Stimulated activated CD4-positive, alpha-beta T cell treated with anti-CD3 and anti-CD28 coated beads, Interleukin-15, amount 100 ng/mL, for 48 hours (primary cell): ENCODE measurements at places on chromosomes 2 and 18.

DNA sequence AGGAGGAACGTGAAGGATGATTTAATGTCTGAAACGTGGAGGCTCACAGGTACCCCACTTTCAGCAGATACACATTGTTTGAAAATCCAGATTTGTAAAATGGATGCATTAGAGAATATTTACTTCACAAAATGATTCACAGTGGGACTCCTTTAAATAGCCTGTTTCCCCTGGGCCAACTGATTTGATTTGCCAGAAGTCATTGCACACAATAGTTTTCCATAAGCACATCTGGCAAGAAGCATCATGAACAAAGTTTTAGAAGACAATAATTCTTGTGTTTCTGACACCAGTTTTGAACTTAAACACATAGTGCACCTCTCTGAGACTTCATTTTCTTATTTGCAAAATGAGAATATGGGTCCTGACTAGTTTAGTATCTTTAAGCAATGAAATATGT is 451.4 kb upstream of the SLC14A2 start:
- DNase-seq, result no peak

DNA sequence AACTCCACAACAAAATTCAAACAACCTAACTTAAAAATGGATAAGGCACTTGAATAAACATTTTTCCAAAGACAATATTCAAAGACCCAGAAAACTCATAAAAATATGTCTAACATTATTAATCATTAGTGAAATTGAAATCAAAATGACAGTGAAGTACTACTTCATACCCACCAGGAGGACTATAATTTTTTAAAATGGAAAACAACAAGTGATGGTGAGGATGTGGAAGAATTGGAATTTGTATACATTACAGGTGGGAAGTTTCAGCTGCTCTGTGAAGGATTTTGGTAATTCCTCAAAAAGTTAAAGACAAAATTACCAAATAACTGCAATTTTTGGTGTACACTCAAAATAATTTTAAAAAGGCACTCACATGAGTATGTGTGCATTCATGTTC is 920.0 kb downstream of the TDRD15 start:
- no peak for DNase-seq

- DNase-seq, result no peak
Observed at GRCh38 chr2:199488772-199489400, 31.1 kb upstream of the SATB2 start.

GRCh38 chr18:76951456-76952247 is 129.3 kb downstream of the ZNF236 start:
- no peak for DNase-seq

GRCh38 chr2:142596334-142597088 is 281.0 kb upstream of the KYNU start:
- no peak for DNase-seq

DNA sequence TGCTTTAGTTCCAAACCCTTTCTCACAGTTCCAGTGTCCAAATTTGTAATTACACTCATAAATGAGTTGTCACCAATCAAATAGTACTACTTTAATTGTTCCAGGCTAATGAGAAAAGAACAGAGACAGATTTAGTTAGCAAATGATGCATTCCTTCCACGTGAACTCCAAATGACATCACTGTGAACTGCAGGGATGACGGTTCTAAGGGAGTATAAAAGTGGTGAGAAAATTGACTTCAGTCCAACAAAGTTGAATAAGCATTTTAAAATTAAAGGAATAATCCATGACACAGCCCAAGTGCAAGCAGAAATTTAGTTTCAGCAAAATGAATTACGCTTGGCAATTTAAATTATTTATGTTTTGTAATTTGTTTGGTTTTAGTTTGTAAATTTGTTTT is 102.0 kb upstream of the LRATD1 start:
- no peak for DNase-seq

DNA sequence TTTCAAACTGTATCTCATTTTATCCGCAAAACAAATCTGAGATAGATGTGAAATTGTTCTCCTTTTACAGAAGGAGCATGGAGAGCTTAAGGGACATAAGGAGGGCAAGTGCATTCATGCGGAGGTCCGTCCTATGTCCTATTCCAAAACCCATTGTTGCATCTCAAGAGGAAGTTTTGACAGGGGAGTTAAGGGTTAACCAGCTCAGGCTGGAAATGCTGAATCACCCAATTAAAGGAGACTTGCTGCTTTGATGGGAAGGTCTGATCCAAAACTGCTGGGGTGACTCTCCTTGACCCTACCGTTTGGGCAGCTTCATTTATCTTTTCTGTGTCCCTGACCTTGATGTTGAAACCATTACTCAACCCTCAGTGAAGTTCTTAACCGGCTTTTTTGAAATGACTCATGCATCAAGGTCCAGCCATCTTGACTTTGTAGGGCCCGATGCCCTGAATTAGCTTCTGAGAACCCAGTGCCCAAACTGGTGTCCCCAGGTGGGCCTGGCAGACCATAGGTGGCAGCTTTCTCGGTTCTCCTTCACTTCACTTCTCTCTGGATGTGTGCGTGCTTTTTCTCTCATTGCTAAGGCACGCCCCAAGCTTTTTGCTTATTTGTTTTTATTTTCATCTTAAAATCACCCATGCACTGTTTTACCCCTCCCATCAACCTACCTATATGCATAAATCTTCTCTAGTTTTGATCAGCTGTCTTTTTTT is 15.9 kb upstream of the TXNDC2 start:
- DNase-seq, result no peak

GRCh38 chr2:64363848-64364247 is 90.1 kb upstream of the LGALSL start:
- no peak for DNase-seq

DNA sequence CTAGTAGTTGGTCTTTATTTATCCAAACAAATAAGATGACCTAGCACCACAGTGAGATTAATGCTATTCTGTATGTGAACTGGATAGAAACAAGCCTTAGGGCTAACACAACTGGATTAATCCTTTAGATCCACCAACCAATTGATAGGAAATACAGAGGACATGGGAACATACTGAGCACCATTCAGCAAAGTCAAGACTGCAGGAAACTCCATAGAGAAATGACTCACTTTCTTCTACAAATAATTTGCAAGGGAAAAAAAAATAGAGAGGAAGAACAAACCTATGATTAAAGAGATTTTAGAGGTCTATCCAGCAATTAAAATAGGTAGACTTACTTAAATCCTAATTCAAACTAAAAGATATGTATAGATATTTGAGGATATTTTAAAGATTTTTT is 23.9 kb downstream of the WDFY1 start:
- no peak for DNase-seq

- DNase-seq, result no peak
Observed at GRCh38 chr2:209577376-209578357, 153.8 kb downstream of the MAP2 start.

- DNase-seq, result no peak
Observed at GRCh38 chr2:1708476-1709334, 35.6 kb downstream of the PXDN start.

DNA sequence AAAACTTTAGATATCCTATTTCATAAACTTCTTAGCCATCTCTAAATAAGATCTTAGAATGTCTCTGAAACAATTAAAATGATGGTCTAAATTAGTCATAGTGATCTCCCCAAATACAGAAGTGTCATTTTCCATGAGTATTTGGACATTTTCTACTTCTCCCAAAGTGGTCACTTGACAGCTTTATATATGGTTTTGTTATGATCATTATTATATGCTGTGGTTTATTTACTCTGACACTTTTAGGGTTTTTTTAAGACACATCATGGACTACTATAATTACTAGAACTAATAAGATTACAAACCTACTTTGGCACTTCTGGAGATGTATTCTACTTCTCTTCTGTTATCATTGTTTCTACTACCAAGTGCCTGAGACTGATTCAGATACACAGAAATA is 47.1 kb downstream of the SLC25A12 start:
- DNase-seq, result no peak

DNA sequence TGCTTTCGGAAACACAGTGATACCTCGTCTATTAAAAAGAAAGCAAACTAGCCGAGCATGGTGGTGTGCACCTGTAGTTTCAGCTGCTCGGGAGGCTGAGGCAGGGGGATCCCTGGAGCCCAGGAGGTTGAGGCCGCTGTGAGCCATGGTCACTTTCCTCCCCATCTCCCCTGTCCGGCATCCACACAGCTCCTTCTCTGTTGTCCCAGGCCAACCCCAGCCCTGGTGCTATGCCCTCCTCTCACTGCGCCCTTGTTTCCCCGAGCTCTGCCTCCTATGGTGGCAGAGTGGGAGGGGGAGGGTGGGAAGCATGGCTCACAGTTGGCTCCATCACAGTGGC is 15.4 kb downstream of the RTP5 start:
- DNase-seq, result no peak

DNA sequence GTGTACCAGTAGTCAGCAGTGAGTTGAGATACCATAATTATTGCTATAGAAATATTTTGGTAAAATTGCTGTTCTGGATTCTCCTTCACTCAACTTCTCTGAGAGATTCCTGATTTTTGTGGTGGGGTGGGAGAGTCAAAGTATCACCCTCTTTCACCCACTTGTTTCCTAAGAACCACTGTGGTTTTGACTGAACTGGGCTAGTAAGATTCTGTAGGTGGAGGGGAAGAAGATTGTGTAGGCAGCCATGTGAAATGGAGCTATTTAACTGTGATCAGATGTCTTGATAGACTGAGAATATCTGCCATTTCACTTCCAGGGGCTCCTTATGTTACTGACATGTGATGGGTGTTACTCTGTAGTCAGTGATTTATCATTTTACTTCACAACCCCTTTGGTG is 45.3 kb downstream of the BIRC6 start:
- no peak for DNase-seq

- DNase-seq, result no peak
Observed at GRCh38 chr2:86050301-86050700, 55.4 kb downstream of the POLR1A start.

- DNase-seq, result no peak
Observed at GRCh38 chr2:62231541-62231940, 35.6 kb downstream of the B3GNT2 start.

DNA sequence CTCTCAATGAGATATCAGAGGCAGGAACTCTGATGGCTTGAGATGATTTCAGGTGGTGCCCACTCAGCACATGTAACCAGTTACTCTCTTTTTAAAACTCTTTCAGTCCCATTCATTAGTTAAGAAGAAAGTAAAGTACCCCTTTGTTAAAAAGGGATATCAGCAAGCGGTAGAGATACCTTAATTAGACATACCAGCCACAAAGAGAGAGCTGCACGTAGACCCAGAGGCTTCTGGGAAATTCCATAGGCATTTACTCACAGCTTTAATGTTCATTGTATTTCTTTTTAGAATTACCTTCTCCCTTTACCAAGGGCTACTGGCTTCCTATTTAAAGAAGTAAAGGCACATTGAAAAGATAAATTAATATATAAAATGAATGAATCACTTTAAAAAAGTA is 63.3 kb downstream of the LYPD6B start:
- no peak for DNase-seq

DNA sequence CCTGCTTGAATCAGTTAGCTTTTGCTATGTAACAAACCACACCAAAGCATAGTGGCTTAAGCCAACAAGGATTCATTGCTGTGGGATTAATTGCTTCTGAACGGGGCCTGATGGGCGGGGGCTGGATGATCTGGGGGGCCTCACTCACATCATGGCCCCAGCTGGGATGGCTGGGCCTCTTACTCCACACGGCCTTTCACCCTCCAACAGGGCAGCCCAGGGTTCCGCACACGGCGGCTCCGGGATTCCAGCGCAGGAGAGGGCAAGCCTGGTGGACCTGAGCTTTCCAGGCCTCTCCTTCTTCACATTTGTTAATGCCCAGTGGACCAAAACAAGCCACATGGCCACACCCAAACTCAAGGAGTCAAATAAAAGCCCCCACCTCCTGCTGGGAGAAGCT is 86.3 kb upstream of the PHLPP1 start:
- DNase-seq, result no peak

DNA sequence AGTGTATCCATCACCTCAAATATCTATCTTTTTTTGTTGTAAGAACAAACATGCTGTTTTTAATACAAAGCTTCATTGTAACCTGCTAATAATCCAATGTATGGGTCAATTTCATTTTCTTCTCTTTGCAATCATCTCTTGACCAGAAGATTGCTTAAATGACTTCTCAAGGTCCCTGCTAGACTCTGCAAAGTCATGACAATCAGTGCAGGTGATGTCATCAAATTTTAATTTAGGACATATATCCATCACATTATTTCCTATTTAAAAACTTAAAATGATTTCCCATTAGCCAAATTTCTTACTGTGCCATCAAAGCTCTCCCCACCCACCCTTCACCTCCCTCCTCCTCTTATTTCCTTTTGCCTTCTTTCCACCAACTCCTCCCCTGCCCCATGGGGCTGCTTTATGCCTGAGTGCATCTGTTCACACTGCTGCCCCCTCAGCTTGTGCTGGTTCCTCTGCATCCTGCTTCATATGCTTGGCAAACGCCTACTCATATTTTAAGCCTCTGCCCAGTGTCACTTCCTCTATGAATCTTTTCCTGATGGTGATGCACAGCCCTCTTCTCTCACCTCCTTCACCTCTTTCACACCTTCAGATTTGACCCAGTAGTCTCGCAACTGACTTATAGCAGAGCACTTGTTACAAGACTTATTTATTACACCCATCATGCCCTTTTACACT is 20.3 kb downstream of the PLEK start:
- no peak for DNase-seq

DNA sequence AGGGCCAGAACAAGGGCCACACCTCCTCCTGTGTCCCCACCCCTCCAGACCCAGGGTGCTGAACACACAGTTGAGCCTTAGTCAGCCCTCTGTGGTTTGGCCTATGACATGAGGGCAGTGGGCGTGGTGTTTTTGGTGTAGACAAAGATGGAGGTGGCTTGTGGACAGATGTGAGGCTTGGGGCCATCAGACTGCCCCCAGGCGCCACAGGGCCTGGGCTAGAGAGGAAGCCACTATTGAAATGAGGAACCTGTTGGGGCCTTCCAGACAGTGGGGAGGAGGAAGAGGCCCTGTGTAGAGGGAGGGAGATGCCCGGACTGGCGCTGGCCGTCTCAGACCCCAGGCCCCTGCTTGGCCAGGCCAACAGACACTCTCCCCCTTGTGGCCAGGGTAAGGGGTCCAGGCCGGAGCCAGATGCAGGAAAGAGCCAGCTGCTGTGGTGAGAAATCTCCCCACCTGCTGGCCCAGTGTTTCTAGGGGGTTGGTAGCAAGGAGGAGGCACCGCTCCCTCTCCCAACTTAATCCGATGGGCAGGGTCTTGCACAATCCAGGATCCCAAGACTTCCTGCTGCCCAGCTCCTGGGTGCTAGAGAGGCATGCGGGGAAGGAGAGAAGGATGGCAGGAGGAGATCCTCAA is 53.8 kb downstream of the SMAD7 start:
- peak; percentile 13 for DNase-seq

GRCh38 chr2:201699416-201699815 is 972 bp upstream of the MPP4 start:
- no peak for DNase-seq

DNA sequence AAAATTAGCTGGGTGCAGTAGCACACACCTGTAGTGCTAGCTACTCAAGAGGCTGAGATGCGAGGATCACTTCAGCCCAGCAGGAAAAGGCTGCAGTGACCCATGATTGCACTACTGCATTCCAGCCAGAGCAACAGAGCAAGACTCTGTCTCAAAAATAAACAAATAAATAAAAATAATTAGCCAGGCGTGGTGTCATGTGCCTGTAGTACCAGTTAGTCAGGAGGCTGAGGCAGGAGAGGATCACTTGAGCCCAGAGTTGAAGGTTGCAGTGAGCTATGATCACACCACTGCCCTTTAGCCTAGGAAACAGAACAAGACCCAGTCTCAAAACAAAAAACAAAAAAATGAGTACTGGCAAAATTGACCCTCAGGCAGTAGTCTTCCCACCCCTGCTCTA is 61.9 kb upstream of the PPP1CB start:
- DNase-seq, result no peak

- no peak for DNase-seq
Observed at GRCh38 chr2:82992968-82993367, 1466.1 kb downstream of the SUCLG1 start.

GRCh38 chr2:129673847-129674711 is 305.4 kb upstream of the RAB6C start:
- DNase-seq, result no peak
